ENCODE measurements at places on chromosomes 7 and 10. TPM values are rescaled to one million over a fixed set of nuclear protein-coding genes. Genes with fewer than 3 reads are reported as not detected.

The STEAP2 gene
- 42.1 TPM for total RNA-seq

The OPN1SW gene
- total RNA-seq = not detected

The BICC1 gene
- 13.5 TPM for total RNA-seq

The HNRNPH3 gene
- total RNA-seq = 87.2 TPM

The STEAP1 gene
- total RNA-seq = 1.5 TPM

All from right cardiac atrium (tissue), 5 donors.